ENCODE measurements at places on chromosomes 12 and 14.

- no peak for DNase-seq
Observed at GRCh38 chr14:38723959-38724358, 379.1 kb downstream of the SEC23A start.

DNA sequence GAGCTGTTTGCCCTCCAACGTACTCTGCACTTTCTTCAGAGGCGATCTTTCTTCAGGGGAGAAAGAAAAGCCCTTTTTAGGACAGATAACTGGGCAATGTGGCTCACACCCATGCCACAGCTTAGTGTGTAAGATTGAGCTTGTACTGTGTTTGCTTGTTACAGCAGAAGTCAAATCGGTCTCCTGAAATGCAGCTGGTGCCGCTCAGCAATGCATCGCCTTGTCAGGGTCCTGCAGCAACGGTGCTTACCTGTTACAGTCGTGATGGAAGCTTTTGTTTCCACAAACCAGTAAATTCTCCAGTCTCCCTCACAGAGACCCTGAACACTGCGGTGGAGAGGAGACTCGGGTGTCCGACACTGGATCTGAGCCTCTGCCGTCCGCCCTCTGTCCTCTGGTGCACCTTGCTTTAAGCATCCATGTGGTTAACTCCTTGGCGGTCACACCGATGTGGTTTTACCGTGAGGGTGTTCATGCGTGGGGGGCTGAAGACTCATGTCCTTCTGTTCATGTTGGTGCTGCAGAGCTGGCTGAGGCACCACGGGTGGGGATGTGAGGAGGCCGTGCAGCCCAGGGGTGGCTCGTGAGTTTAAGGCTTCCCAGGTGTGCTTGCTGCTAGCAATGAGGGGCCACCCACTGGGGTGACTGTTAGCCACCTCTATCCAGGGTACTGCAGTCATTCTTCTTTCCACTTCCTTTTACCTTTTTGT is 47.3 kb downstream of the FBXL14 start:
- no peak for DNase-seq

DNA sequence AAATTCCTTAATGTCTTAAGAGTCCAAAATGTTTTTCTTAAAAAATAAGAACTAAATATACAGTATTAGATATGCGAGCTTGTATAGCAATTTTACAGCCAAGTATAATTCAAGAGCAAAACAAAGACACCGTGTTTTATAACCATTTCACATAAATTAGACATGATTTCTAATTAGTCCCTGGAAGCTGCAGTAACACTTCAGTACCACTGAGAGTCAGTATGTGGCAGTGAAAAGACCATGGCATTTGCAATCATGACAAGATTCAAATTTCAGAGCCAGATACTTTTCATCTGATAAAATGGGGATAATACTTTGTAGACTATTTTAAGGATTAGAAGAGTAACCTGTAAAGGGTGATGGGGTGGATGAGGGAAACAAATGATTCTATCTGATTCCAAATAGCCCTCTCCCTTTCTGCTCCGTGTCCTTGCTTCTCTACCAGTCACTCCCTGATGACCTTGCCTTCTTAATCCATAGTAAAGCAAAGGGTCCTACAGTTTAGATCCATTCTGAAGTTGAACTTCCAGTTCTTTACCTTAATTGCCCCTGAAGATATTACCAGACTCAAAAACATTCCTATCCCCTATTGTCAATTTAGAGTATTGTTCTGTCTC is 145.4 kb upstream of the ABCD2 start:
- DNase-seq, result no peak

DNA sequence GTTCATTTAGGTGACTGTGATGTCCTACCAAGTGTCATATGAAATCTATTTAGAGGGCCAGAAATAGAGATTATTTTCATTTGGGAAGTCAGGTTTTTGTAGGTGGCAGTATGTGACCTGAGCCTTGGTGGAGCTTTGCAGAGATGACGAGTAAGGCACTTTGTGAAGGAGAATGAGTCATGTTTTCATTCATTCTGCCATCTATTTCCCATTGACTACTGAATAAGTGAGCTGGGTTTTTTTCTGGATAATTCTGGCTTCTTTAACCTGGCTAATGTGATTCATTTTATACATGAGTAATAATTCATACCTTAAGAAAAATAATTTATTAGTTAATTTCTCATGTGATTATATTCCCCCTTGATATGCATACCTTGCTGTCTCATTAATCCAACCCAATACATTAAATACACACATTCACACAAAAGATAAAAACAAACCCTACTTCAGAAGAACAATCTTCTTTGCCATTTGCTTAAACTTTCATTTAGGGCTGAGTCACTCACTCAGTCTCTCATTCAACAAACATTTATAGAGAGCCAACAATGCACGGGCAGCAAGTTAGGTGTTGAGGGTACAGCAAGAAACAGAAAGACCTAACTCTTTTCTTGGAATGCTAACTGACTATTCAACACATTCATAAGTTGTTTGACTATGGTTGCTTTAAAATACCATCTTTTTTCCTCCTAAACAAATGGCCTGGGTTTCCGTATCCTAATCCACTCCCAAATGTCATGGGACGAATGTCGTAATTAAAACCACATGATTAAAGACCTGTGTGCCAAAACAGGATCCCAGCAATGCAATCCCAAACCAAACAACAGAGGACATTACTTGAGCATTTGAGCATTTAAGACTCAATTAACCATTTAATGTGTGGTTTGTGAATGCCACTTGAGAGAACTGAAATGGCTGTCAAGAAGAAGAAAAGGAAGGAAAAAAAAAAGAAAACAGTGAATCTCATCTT is 78.0 kb downstream of the KITLG start:
- no peak for DNase-seq

DNA sequence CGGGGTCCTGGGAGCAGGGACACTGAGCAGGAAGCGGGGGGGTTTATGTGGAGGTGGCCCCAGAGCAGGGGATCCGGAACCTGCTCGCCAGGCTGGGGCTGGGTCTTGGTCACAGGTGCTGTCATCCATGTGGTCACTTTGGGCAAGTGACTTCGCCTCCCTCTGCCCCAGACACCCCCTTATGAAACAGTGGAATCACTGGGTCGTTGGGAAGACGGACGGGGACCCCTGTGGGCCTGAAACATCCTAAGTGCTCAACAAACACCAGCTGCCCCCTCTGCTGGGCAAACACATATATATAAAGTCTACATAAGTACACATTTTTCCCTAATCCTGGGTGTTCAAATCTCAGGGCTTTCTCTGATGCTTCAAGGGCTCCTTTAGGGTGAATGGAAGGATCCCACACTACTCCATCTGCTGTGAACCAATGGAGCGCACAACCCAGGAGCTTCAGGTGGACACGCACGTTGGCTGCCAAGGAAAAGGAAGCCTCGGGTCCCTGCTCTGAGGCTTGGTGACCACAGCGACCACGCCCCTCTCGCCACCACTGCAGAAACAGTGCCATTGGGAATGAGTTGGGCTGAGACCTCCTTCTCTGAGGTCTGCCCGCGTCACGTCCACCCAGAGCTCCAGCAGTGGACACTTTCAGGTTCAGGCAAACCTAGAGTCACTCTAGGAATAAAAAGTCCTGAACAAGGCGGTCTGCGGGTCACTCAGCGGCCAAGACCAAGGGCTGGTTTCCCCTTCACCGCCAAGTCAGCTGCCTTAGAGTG is 54.6 kb downstream of the CDC42BPB start:
- DNase-seq, result no peak

GRCh38 chr12:91952916-91953315 is 192.7 kb downstream of the BTG1 start:
- no peak for DNase-seq

GRCh38 chr14:53953828-53954550 is 2.6 kb downstream of the BMP4 start:
- no peak for DNase-seq

- no peak for DNase-seq
Observed at GRCh38 chr12:10361084-10361483, 28.8 kb downstream of the KLRK1 start.

GRCh38 chr12:59151243-59151642 is 230.9 kb upstream of the LRIG3 start:
- DNase-seq, result no peak

DNA sequence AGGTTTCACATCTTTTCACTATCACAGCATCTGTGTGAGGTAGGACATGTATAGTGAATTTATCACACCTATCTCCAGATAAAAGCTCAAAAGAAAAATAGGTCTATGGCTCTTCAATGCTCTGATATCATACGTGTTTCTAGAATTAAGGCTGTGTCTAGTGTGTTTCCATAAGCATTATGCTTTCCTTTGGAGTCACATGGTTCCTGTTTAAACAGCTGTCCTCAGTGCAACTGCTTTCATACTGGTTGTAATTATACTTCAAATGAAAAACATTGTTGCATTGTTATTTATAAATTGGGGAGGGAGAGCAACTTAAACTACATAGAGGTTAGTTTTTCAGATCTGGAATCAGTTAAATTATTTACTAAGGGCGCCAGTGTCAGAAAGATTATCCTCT is 151.6 kb downstream of the SYT1 start:
- DNase-seq, result no peak

- DNase-seq, result no peak
Observed at GRCh38 chr14:98594156-98594555, 677.8 kb downstream of the BCL11B start.

DNA sequence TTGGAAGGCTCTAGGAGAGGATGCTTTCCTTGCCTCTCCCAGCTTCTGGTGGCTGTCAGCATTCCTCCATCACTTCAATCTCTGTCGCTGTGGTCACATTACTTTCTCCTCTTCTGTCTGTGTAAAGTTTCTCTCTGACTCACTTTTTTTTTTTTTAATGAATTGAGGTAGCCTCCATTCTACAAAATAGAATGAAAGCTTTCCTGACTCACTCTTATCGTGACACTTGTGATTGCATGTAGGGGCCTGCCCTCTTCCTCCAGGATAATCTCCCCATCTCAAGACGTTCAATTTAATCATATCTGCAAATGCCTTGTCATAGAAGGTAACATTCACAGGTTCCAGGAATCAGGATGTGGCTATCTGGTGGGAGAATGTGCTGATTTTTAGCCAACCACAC is 153.5 kb upstream of the HMGA2 start:
- DNase-seq, result no peak

DNA sequence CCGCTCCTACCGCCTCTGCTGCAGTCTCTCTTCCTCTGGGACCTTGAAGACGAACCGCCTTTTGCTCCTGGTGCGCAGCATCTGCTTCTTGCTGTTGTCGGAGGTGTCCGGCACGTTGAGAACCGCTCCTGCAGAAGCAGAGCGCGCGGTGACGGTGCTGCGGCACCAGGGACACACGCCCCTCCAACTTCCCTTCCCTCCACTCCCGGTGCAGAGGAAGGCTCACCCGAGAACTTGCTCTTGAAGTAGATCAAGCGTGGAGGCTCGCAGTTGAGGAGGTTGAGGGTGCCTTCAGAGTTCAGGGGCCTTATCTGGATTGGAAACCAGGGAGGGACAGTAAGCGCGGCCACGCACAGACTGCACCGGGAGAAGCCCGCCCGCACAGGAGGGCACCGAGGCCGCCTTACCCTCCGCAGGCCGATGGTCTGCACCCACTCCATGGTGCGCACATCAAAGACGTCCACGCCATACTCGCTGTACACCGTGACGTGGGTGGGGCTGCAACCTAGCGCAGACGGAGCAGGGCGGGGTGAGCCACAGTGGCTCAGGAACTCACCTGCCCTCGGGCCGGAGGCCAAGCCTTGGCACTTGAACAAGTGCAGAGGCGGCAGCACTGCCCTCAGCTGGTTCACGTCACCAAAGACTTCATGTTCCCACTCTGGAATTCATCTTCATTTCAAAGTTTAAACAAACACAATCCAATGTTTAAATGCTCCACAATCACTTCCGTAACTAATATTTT is 17.5 kb downstream of the AMN start:
- DNase-seq, result no peak
